Ascending aorta (tissue), 2 donors: ENCODE measurements at places on chromosomes 4 and X.

GRCh38 chr4:124111922-124112321 is 600.6 kb downstream of the ANKRD50 start:
- H3K36me3 ChIP-seq: no peaks in the 10 kb centered on the region
- DNase-seq: no peak
- H3K27me3 ChIP-seq: no peaks in the 10 kb centered on the region
- H3K27ac ChIP-seq: no peak overlapping the region
- no peak overlapping the region for H3K4me3 ChIP-seq

DNA sequence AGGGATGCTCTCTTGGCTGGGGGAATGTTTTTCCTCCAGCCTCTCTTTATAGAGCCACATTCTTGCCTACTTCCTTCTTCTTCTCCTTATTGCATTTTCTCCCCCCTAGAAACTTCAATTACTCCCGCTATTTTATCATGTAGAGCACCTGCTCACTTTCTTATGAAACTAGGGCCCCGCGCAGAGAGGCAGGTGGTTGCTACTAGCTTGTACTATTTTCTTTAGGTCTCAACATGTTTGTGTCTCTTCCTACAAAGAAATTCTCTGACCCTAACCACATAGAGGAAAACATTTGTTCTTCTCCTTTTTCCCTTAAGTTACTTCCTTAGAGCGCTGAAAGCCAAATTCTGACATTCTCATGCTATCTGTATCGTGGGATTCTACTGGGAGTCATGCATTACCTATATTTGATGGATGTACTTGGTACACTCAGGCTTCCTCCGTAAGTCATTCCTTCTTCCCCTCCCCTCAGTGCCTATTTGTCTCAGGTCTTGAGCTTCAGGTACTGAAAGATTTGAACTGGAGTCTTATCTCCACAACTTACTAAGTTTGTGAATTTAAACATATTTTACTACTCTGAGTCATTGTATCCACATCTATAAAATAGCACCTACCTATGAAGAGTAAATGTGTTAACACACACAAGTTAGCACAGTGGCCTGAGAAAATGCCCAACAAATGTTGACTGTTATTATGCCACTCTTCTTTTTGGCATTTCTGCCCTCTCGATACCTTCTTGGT is 159.1 kb upstream of the LEF1 start:
- H3K36me3 ChIP-seq: no peaks in the 10 kb centered on the region
- no peaks in the 10 kb centered on the region for H3K27me3 ChIP-seq
- no peak overlapping the region for H3K27ac ChIP-seq
- no peaks in the 10 kb centered on the region for H3K4me1 ChIP-seq
- H3K4me3 ChIP-seq: no peak overlapping the region
- DNase-seq: no peak

DNA sequence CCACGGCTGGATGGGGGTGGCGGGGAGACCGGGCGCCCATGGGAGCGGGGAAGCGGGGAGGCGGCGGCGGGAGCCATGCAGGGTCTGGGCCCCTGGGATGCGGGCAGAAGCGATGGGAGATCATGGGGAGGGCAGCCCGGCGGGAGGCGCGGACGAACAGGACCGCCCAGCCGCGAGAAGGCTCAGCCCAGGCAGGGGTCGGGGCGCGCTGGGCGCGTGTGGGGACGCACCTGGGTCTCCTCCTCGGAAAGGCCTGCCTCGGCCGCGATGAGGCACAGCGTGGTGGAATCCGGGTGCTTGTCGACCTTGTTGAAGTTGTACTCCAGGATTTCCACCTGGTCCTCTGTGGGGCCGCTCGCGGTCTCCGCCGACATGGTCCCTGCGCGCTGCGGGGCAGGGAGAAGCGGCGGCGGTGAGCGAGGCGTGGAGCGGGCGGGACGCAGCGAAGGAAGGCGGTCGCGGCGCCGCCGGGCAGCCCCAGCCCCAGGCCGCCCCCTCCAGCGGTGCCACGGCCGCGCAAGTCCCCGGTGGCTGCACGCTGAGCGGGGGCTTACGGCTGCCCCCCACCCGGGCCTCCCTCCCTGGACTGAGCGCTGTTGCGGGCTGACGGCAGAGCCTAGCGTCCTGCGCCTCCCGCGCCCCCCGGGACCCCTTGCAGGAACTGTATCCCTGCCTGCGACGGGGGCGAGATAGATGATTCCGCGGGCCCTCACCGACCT is 25.3 kb downstream of the HOPX start:
- H3K27ac ChIP-seq: no peak overlapping the region
- no peak for DNase-seq
- peak overlapping the region; percentile 69 for H3K4me3 ChIP-seq
- no peaks in the 10 kb centered on the region for H3K36me3 ChIP-seq
- peaks cover 7% of the 10 kb centered on the region for H3K4me1 ChIP-seq

GRCh38 chrX:7746856-7747255 is 96.1 kb upstream of the VCX start:
- H3K27ac ChIP-seq: no peak overlapping the region
- H3K4me3 ChIP-seq: no peak overlapping the region
- no peaks in the 10 kb centered on the region for H3K27me3 ChIP-seq
- no peaks in the 10 kb centered on the region for H3K36me3 ChIP-seq
- no peak for DNase-seq

- no peak for DNase-seq
- H3K4me1 ChIP-seq: no peaks in the 10 kb centered on the region
- no peaks in the 10 kb centered on the region for H3K27me3 ChIP-seq
- H3K27ac ChIP-seq: no peak overlapping the region
- no peak overlapping the region for H3K4me3 ChIP-seq
Measured at GRCh38 chr4:109574443-109574850, 14.4 kb downstream of the MCUB start.

DNA sequence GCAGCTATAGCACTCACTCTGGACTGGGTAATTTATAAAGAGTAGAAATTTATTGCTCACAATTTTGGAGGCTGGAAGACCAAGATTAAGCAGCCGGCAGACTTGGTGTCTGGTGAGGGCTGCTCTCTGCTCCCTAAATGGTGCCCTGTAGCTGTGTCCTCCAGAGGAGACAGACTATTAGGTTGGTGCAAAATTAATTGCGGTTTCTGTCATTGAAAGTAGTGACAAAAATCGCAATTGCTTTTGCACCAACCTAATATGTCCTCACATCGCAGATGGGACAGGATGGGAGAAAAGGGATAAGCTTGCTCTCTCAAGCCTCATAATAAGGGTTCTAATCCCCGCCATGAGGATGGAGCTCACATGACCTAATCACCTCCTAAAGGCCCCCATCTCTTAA is 258.1 kb upstream of the VCX3A start:
- no peaks in the 10 kb centered on the region for H3K27me3 ChIP-seq
- H3K36me3 ChIP-seq: no peaks in the 10 kb centered on the region
- H3K27ac ChIP-seq: no peak overlapping the region
- H3K4me3 ChIP-seq: no peak overlapping the region
- DNase-seq: no peak
- H3K4me1 ChIP-seq: no peaks in the 10 kb centered on the region

DNA sequence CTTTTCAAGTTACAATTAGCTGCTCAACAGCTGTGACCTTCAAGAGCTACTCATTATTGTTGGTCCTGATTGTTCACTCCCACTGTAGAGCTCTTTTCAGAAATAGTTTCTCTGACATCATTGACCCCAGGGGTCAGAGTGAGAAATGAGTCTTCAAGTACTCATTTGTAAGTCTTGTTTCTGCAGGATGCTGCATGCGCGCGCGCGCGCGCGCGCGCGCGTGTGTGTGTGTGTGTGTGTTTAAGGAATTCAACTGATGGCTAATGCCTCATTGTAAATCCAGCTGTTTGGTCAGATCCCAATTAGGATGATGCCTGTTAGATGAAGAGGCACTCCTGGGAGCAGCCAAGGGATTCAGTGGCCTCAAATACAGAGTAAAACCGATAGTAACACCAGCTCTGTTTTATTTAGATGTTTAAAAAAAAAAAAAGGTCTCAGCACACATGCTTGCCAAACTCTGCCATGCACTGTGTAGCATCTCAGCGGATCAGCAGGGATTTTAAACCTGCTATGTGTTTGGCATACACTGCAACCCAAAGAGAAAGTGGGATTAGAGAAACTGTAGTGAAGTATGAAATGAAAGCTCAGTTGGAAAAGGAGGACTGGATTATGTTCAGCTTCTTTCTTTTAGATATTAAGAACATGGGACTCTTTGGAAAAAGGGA is 332.3 kb downstream of the ADGRL3 start:
- H3K4me1 ChIP-seq: no peaks in the 10 kb centered on the region
- no peak for DNase-seq
- no peaks in the 10 kb centered on the region for H3K27me3 ChIP-seq
- no peak overlapping the region for H3K4me3 ChIP-seq
- no peak overlapping the region for H3K27ac ChIP-seq

DNA sequence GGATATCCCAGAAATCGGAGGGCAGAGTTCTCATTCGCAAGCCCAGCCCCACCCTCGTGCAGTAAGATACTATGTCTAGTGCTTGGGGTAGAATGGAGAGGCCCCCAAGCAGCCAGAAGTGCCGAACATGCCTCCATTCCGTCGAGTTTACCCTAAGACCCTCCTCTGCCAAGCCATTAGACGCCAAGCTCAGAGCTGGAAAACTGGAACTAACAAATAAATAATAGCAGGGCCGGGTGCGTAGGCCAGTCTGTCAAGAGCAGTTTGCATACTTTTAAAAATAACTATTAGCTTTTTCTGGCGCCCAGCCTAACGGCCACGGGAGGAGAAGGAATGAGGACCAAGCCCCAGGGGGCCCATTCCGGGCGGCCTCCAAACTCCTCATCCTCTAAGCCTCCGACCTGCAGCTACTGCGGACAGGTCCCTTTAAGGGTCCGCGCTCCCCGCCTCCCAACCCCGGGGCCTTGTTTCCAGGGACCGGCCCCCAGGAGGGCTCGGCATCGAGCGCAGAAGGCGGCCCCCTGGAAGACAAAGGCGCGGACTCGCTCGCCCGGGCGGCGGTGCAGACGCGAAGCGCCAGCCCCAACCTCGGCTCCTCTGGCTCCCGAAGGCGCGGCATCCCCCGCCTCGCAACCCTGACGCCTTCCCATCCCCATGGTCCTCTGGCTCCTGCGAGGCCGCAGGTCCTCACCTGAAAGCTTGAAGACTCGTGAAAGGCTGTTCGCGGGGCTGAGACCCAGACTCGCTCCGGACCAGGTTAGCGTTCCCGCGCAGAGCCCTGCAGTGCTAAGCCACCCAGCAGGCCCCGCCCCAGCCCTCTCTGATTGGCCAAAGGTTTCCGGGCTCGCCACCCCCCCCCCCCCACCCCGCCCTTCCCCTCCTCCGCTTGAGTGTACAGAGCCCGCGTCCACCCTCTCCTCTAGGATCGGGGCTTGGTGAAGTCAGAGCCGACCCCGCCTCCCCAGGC is at the start of gene TMSB15A:
Gene TMSB15A, minus strand, starts transcription at position 765 of the 967 bp plus-strand sequence.
- peak; percentile 79 for DNase-seq
- H3K27me3 ChIP-seq: no peaks in the 10 kb centered on the region
- no peaks in the 10 kb centered on the region for H3K36me3 ChIP-seq

DNA sequence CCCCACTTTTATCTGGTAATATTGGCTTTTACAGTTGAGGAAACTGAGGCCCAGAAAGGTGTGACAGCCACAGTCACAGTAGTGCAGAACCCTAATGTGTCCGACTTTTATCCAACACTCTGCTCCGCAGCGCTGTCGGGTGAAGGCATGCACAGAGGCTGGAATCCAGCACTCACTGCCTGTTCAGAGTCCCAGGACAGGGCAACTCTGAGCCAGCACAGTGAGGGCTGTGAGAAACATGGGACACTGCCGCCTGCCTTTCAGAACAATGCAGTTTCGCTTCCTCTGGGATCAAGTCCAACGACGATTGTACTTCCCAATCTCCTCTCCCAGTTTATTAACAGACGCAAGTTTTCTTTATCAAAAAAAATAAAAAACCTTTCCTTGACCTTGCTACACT is 41.9 kb upstream of the PDGFRA start:
- H3K27ac ChIP-seq: no peak overlapping the region
- no peaks in the 10 kb centered on the region for H3K4me1 ChIP-seq
- no peaks in the 10 kb centered on the region for H3K27me3 ChIP-seq
- no peaks in the 10 kb centered on the region for H3K36me3 ChIP-seq
- H3K4me3 ChIP-seq: no peak overlapping the region
- DNase-seq: no peak

DNA sequence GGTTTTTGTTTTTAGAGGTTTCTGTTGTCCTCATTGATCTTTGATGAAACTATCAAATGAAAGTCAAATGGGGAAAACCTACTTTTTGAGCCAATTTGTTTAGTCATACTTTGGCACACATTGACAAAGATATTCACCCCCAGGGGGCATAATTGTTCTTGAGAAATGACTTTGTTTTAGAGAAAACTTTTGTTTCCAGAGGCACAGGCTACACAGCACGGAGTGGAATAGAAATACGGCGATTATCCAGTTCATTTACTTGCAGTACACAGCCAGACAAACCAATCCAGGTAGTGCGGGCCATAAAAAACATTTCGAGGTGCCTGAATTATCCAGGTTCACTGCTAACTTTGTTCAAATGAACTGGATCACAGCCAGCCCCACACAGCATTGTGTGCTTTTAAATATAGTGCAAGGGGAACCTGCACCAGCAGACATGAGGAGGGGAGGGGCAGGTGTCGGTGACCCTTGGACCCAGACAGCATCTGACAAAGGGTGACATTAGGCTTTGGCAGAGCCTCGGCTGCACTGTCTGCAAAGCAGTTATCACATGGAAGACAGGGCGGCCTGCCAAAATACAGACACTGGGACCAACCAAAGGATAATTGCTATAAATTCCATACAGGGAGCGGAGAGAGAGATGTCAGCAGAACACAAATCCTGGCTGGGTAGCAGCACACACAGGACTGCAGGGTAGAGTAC is 179.6 kb upstream of the NOCT start:
- H3K4me1 ChIP-seq: no peaks in the 10 kb centered on the region
- DNase-seq: no peak
- H3K27ac ChIP-seq: no peak overlapping the region
- H3K36me3 ChIP-seq: no peaks in the 10 kb centered on the region

DNA sequence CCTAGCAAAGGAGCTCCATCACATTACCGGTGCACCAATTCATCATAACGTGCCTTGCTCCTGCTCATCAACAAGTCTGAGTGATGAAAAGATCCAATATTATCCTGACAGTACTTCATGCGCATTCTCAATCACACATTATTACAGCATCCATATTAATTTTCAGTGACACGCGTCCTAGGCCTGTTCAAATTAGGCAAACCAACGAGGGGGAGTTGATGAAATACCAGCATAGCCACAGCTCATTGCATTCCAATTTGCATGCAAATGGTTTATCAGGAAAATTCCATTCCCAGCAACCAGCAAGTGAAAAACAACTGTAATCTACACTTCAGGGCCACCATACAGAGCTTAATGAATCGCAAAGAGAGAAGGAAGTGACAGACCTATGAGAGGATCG is 236.9 kb downstream of the DCLK2 start:
- no peak overlapping the region for H3K27ac ChIP-seq
- no peak overlapping the region for H3K4me3 ChIP-seq
- DNase-seq: no peak
